DMS79 (cell line): ENCODE measurements at places on chromosomes 12 and 14.

- DNase-seq = no peak
Observed at GRCh38 chr12:75850721-75851462, 180.7 kb downstream of the PHLDA1 start.

- no peak for DNase-seq
Observed at GRCh38 chr12:61713121-61713520, 547.1 kb upstream of the USP15 start.

DNA sequence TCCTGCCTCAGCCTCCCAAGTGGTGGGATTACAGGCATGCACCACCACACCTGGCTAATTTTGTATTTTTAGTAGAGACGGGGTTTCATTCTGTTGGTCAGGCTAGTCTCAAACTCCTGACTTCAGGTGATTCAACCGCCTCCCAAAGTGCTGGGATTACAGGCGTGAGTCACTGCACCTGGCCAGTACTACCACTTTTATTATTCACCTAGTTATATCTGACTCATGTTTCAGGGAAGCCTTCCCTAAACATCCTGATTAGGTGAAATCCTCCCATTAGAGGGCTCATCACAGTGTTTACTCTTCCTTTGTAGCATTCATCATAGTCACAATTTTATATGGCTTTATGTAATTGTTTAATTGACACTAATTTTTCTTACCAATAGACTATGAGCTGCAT lies 295.3 kb upstream of the SOX5 start:
- DNase-seq = no peak

GRCh38 chr14:74613211-74613914 lies 1.3 kb upstream of the LTBP2 start:
- DNase-seq = no peak

DNA sequence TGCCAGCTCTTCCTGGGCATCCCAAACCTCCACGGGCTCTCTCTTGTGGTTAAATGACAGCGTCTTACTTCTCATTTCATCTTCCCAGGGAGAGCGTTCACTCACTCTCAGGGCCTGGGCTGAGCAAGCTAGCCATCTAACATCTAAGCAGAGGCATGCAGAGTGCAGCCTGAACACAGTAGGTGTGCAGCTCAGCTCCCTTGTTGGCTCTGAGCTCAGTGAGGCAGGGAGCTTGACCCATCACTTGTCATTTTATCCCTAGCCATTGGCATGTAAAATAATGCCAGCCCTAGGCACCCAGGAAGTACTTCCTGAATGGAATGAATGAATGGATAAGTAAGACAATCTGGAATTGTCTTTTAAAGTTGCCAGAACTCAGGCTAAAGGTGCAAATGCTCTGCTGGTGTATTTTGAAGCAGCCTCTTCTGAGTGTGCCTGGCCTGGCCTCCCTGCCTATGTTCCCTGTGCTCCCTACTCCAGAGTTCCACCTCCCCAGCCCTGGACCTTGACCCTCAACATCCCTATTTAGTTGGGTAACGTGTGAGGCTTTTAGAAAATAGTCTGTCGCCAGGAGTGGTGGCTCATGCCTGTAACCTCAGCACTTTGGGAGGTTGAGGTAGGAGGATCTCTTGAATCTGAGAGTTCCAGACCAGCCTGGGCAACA lies 9.5 kb upstream of the MEG3 start:
- no peak for DNase-seq

DNA sequence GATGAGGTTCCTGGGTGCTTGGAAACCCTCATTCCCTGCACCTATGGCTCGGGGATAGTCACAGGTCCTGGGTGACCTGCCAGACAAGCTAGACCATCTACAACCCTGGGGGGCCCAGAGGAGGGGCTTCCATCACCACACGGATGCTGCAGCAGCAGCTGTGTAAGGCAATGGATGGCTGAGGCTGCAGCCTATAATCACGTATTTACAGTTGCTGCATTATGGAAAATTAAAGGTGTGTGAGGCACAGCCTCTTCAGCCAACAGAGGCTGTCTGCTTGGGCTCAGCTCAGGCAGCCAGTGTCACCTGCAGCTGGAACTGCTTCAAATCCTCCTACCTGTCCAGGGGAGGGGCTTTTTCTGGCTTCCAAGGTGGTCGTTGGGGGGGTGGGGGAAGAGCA lies 268.1 kb downstream of the CACNA1C start:
- DNase-seq = no peak

DNA sequence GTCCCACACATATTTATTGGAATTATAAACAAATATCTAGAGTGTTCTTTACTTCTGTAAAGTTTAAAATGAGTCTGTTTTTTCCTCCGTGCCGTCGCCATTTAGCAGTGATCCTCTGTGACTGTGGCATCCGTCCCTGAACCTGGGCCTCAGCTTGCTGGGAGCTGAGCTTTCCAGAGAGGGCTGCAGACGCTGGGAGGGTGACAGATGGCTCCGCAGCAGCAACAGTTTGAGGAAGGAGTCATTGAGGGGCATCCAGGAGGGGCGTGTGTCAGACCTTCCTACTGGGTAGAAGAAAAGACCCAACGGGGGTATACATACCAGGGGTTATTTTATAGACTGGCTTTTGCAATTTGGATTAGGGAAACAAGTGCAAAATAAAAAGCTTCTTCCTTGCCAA lies 47.9 kb downstream of the NEUROD4 start:
- no peak for DNase-seq

- DNase-seq = no peak
Observed at GRCh38 chr12:99372257-99372920, 275.2 kb upstream of the GARIN6 start.

- DNase-seq = peak; percentile 85
Observed at GRCh38 chr14:60656686-60657455, 7.6 kb upstream of the SIX1 start.

GRCh38 chr14:50926851-50927386 lies 17.4 kb downstream of the PYGL start:
- no peak for DNase-seq

- DNase-seq = no peak
Observed at GRCh38 chr14:52146504-52146903, 77.6 kb upstream of the NID2 start.

DNA sequence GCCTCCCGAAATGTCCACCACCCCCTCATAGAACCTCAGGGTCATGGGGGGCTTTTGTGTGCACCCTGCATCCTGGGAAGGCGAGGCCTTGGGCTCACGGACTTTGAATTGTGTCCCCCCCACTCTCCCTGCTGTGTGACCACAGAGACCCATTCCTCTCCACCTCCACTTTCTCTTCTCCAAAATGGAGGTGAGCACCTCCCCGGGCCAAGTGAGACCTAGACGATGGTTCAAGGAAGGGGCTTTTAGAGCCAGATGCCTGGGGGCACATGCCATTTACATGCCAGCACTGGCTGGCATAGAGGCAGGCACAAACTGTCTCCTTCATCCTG lies 33.5 kb downstream of the CYP46A1 start:
- no peak for DNase-seq

- peak; percentile 28 for DNase-seq
Observed at GRCh38 chr14:76784881-76785280, 23.6 kb downstream of the VASH1 start.

GRCh38 chr12:109760031-109760929 lies 46.7 kb downstream of the FAM222A start:
- peak; percentile 22 for DNase-seq

DNA sequence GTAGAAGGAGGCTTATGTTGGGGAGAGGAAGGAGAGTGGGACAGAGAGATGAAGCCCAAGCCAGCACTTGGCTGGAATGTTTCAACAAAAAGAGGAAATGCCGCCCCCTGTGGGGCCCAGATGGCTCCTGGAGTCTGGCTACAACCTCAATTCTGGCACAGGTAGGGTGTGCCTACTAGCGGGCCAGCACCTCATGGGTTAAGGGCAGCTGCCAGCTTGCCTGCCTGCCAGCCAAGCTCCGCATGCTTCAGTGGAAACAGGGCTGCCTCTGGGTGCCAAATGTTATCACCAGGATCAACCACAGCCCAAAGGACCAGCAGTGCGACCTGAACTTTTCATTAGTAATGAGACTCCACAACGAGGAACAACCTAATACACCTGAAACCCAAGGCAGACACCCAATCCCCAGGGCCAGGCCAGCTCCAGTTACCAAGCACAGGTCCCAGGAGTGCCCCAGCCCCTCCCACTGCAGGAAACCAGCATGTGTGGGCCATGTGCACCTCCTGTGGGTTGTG lies 11.3 kb downstream of the RAB15 start:
- DNase-seq = peak; percentile 97

DNA sequence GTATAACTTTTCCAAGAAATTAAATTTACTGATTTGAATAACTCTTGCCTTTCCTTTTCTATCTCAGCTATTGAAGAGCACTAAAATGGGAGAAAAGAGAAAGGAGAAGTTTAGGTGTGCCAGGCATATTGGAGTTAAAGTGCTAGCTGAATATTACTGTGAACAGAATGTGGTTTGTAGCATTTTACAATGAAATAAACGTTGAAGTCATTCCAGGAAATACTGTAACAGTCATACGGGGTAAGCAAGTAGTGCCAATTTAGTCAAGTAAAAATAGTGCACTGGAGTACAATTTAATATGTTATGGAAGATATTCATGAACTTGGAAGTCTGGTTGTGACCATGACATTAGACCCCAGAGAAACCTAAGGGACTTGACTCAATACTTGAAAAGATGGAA lies 62.1 kb downstream of the E2F7 start:
- DNase-seq = no peak

DNA sequence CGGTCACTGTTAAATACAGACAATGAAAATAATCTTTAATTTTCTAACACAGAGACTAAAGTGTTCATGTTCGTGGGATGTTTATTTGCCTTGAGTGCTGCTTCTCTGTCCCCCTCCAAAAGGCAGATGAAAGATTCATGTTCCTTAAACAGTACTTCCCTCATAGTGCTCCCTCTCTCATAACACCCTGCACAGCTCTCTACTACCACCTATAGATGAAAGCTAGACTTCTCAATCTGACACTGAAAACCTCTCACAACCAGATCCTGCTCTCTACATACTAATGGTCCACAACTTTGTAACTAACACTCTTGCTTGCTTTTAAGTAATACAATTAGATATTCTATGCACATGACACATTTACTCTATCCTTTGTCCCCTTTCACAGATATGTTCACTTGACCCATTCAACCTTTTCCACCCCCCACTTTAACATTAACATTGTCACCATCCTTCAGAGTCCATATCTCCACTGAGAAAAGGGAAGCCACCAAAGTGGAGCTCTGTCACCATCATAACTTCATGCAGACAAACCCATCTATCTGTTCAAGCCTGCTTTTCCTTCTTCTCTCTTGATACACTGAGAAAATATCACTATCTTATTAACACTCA lies 266.4 kb upstream of the USP15 start:
- no peak for DNase-seq

- no peak for DNase-seq
Observed at GRCh38 chr14:77059276-77059915, 30.9 kb upstream of the IRF2BPL start.

DNA sequence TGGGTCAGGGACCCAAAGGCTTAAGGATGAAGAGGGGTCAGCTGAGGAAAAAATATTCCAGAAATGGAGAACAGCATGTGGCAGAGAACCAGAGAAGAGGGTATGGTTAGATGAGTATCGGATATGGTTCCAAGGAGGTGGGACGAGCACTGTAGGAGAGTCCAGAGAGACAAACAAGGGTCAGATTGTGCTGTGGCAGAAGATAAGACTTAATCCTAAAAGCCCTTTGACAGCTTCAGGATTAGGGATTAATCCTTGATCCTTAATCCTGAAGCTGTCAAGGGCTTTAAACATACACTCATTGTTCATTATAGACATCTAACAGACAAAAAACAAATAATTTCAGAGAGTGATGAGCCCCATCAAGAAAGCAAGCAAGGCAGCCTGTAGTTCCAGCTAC lies 124.0 kb downstream of the SPTSSA start:
- DNase-seq = no peak

- DNase-seq = no peak
Observed at GRCh38 chr14:43147485-43147884, 1359.6 kb downstream of the FSCB start.

- no peak for DNase-seq
Observed at GRCh38 chr12:91846466-91847055, 299.1 kb downstream of the BTG1 start.

DNA sequence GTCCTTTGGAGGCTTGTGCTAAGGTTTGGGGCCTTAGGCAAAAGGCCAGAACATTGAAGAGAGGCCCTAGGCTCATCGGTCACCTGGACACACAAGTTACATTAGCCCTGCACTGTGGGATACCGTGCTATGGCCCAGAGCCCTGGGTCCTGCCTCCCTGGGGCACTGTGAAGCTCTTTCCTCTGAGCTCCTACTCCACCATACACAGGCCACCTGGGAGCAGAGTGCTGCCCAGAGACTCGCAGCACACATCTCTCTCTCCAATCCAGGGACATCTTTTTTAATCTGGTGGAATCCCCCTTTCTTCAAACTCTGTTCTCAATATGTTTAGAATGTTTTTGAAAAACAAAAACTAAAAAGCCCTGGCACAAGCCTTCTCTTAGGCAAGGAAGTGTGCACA lies 314.2 kb upstream of the RGS6 start:
- DNase-seq = no peak

GRCh38 chr12:70486588-70486987 lies 120.5 kb downstream of the KCNMB4 start:
- no peak for DNase-seq
